ENCODE measurements at places on chromosomes 13 and 19.

DNA sequence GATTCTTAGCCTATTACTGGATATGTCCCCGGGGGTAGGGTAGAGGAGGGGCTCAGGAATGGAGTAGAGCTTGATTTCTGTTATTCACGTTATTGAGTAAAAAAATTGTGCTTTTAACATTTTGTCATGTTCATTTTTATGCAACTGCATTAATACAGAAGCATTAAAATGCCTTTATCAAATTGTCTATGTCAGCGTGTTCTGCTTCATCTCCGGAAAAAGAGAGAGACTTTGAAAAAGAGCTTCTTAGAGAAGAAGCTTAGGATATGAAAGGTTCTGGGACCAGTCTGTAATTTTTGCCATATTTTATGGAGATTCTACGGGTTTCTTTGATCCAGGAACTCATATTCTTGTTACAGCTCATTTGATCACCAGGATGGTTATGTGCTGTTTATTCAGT is 82.0 kb downstream of the SLC10A2 start:
- DNase-seq: no peak

- no peak for DNase-seq
Measured at GRCh38 chr13:86368924-86369323, 569.7 kb upstream of the SLITRK6 start.

GRCh38 chr13:44448373-44448772 is 74.7 kb downstream of the SERP2 start:
- DNase-seq: no peak

DNA sequence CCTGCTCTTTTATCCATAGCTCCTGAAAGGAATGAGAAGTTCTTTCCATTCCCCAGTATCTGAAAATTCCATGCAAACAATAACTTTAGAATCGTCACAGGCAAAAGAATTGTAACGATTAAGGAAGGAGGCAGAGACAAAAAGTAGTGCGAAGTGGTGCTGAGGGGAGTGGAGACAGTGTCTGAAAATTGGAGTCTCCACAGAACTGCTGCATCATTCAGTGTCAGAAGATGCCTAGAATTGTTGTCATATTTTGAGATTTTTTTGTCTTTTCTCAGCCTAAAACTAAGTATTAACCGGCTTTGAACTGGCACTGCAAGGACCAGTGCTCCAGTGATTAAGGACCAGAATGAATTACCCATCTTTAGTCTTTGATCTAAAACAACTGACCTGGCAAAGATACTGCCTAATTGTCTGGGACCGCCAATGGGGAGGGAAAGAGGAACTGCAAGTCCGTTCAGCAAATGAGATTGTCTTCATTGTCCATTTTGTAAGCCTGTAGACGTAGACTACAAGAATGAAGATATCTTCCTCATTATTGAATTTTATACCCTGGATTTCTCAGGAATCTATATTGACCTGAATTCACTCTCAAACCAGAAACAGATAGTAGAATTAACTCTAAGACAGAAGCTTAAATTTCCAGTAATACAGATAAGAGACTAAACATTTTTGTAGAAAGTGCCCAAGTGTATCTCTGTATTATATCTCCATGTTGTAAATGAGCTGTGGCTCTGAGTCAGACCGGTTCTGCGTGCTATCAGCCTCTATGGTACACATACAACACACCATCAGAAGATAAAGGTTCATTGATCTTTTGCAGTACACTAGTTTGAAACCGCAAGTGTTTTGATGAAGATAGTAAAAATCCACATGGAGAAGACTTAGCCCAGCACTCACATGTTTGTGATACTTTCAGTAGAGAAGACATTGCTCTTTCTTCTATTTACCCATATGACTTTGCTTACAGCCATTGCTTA is 293.2 kb downstream of the EFNB2 start:
- DNase-seq: no peak

- no peak for DNase-seq
Measured at GRCh38 chr19:7715671-7716070, 13.7 kb upstream of the FCER2 start.

GRCh38 chr13:93217721-93218261 is 8.8 kb upstream of the GPC6 start:
- DNase-seq: no peak

DNA sequence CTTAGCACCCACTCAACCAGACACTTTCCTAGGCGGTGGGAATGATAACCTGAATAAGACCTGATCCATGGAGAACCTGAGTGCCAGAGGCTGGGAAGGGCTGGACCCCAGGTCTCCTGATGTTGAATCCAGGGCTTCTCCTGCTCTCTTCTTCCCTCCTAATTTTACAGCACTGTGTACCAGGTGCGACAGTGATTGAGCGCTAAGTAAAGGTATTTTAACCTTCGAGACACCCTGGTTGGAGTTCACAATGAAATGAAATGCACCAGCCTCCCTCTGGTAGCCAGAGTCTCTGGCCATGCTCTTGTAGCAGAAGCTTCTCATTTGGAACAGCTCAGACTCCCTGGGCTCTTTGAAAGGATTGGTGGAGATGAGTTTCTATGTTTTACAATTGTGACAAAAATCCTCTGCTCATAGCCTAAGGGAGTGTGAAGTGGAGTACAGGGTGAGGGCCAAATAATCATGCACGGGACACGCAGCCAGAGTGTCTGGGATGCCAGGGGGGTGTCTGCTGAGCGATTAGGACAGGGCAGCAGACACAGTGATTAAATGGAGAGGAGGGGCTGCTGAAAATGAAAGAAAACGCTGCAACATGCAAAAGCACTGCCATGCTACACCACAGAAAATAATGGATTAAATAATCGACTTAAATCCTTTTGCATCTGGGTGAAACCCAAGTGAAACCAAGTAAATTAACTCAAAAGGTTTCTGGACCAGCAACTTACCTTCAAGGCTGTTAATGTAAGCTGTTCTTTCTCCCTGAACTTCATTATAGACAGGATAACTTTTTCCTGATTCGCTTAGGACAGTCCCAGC is 83.8 kb downstream of the FAM216B start:
- no peak for DNase-seq

- DNase-seq: no peak
Measured at GRCh38 chr13:113637262-113638160, 20.5 kb downstream of the ATP4B start.

DNA sequence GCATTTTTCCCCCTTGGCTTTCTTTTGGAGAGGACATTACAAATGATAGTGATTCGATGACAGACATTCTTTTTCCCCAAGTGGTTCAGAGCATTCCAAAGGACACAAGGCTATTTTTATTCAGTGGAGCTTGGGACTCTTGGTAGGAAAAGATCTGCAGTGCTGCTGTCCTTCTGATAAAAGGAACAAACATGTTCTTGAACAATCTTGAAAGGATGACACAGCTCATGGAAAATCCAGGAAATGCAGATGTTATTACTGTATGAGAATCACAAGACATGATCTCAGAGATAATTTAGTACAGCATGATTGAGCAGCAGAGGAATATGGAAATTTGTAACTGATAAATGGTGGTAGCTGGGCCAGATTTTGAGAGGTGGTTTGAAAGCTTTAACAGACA is 96.2 kb upstream of the RFC3 start:
- DNase-seq: no peak

DNA sequence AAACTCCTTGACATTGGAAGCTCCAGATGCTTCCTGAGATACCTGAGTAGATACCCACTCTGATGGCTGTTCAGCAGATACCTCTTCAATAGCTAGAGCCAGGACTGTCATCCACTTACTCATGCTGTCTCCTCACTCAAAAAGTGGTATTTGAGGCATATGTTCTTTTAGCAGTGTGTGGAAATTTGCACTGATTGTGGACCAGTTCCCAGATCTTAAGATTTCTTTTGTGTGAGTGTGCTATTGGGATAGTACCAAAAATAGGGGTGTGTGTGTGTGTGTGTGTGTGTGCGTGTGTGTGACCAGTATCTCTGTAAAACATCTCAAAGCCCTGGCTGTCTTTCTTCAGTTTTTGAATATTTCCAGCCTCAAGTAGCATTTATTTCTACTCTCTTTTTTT is 108.3 kb downstream of the SLITRK5 start:
- no peak for DNase-seq

DNA sequence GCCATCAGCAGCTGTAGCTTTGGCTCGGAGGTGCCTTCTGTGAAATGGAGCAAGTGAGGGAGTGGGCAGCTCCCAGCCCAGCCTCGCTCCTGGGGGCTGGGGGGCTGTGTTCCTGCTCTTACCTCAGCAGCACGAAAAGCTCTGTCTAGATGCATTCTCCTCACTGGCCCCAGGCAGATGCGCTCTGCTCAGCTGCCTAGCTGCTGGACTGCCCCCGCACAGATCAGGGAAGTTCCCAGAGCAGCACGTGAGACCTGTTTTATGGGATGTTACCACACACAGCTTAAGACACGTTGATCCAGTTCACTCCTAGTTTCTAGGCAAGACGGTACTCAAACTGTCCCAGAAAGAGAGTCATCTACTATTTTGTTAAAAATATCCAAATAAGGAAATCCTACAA is 13.6 kb downstream of the LCP1 start:
- peak; percentile 46 for DNase-seq

- DNase-seq: no peak
Measured at GRCh38 chr13:85261757-85262346, 537.4 kb downstream of the SLITRK6 start.

GRCh38 chr13:68056816-68057710 is 826.9 kb upstream of the PCDH9 start:
- no peak for DNase-seq

DNA sequence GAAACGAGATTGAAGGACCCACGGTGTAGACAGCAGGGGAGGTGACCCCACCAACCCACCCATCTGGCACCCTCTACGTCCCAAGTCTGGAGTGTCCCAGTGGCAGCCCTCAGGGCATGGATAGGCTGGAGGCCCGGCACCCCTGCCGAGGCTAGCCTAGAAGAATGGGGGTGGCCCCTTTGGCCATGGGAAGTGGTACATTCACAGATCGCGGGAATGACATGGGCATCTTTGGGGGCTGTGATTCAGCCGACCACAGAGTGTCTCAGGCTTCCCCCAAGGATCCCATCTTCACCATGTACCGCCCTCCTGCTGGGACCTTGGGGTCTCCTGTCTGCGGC is 11.3 kb upstream of the MKNK2 start:
- DNase-seq: no peak

DNA sequence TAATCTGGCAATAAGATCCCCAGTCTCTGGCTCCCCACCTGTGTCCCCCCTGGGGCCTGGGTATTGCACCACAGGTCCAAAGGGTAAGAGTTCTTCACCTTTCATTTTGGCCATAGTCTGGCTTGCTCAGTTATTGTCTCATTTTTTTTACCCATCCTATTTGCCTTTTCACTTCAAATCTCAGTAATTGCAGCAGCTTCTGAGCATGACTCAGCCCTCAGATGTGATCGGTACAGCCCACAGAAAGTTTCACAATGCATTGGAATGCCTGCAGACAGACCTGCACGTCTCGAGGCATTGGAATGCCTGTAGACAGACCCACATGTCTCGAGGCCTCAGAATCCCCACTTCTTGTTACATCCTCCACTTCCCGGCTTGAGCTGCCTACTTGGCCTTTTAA is 173.6 kb downstream of the NUFIP1 start:
- peak; percentile 21 for DNase-seq

GRCh38 chr13:44921246-44921877 is 67.9 kb downstream of the NUFIP1 start:
- DNase-seq: no peak

DNA sequence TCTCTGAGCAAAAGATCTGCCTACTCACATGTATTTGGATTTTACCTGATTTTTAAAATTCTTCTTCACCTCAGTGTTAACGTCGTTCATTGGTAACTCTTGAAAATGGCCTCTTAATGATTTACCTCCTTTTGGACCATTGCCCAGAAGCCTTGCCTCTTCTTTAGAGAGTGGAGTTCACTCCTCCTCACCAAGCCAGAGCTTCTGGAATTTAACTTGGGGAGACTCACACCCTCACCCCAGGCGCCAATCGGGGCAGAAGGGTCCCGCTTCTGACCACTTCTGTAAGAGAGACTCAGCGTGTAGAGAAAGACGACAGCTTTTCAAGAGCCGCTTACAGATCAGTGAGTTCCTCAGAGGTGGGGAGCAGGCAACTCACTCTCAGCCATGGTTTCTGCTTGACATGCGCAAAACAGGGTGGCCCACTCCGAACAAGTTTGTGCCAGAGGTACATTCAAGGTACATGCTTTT is 2.7 kb downstream of the PNMA8C start:
- DNase-seq: no peak

GRCh38 chr19:1762243-1763117 is 9.2 kb downstream of the ONECUT3 start:
- DNase-seq: no peak

DNA sequence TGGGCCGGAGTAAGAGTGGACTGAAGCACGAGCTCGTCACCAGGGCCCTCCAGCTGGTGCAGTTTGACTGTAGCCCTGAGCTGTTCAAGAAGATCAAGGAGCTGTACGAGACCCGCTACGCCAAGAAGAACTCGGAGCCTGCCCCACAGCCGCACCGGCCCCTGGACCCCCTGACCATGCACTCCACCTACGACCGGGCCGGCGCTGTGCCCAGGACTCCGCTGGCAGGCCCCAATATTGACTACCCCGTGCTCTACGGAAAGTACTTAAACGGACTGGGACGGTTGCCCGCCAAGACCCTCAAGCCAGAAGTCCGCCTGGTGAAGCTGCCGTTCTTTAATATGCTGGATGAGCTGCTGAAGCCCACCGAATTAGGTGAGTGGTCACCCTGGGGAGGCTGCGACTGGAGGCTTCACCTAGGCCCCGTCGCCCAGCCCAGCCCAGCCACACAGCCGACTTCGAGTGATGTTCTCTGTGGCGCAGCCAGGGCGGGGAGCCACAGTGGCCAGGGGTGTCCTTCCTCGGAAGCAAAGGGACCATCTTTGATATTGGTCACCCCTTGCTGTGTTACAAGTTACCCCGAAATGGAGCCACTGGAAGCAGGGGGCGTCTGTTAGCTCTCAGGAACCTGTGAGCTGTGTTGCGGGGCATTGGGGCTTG is 5.6 kb downstream of the PIAS4 start:
- no peak for DNase-seq
